ENCODE measurements at places on chromosomes 7 and 10. TPM values are rescaled to one million over a fixed set of nuclear protein-coding genes. Genes with fewer than 3 reads are reported as not detected.

- peak; percentile 16 for DNase-seq
Measured at GRCh38 chr10:81866753-81867152, 8.2 kb upstream of the NRG3 start.

DNA sequence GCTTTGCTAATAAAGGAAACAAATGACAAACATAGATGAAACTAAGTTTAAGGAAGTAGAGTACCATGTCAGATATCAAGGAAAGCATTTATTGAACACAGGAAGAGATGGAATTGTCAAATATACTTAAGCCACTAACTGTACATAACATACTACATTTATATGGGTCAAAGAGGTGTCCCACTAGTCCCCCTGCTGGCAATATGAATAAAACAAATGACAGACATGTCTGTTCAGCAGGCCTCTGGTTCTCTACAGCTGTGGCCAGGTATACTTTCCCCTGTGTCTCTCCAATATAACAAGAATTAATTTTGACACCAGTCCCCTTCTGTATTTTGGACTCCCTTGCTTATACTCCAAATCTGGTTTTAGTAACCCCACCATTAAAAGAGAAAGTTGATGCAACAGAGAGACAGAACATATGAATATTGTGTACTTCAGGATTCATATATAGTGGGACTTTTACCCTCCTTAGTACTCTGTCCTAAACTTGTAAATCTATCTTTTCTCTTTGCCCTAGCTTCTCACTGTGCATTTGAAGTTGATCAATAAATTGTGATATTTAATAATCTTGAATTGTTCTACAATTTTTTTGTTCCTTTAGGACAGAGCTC lies 42.9 kb downstream of the CD36 start:
- DNase-seq = peak; percentile 59

The GDF10 gene
- total RNA-seq = not detected

DNA sequence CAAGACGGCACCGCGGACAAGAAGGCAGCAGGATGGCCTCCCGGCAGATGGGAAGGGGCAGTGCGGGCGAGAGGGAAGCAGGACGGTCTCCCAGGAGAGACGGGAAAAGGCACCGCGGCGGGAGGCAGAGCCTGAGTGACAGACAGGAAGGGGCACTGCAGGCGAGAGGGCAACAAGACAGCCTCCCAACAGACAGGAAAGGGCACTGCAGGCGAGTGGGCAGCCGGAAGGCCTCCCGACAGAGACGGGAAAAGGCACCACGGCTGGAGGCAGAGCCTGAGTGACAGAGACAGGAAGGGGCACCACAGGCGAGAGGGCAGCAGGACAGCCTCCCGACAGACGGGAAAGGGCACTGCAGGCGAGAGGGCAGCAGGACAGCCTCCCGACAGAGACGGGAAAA lies 32.6 kb downstream of the ESYT2 start:
- no peak for DNase-seq

DNA sequence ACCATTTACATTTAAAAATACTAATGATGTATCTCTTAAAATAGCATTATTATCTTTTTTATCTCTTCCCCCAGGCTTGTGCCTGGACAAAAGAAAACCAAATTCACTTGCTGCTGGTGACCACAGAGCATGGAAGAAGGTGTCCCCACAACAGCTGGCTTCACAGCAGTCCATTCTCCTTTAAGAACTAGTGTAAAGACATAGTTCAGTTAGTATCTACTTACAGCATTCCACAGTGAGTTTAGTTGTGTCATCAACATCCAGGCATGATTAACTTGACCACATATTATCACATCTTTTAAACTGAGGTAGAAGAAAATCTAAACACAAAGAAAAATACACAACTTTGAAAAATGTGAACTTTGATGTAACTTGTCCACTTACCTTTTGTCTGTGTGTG lies 55.0 kb downstream of the LRRC17 start:
- DNase-seq = peak; percentile 42

GRCh38 chr7:19560111-19560883 lies 148.5 kb downstream of the POLR1F start:
- DNase-seq = peak; percentile 78

The TNRC18 gene
- total RNA-seq = 33.1 TPM

DNA sequence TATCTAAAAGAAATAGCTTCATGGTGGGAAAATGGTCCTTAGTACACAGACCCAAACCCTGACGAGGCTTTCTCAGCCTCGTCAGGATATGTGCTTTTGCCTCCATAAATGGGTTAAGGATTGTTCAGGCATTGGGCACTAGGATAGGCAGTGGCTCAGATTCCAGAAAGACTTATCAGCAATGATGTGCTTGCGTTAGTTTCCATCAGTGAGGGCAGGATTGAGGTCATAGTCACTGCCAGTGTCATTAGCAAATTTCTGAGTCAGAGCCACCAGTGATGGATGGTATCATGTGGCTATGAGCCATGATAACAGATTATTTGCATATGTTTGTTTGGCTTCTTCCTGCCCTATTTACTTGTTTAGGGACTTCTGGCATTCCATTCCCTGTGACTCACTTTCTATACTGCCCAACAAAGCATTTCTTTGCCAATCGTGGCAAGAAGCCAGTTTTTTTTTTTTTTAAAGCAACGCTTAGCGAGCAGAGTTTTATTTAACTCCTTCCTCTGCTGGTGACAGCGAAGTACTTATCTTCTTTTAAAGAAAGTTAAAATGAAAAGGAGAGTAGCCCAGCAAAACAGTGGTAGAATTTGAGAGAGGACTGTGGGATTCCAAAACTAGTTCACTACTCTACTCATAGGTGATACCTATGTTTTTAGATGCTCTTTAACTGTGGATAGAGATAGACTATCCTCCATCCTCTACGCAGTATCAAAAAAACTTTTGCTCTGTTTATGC lies 44.4 kb downstream of the MYPN start:
- peak; percentile 98 for DNase-seq

The SLC18A2 gene
- total RNA-seq = 0.02 TPM

- no peak for DNase-seq
Measured at GRCh38 chr7:129434675-129435318, 565 bp downstream of the STRIP2 start.

GRCh38 chr10:35372329-35372728 lies 36.0 kb downstream of the CCNY start:
- DNase-seq = peak; percentile 6

DNA sequence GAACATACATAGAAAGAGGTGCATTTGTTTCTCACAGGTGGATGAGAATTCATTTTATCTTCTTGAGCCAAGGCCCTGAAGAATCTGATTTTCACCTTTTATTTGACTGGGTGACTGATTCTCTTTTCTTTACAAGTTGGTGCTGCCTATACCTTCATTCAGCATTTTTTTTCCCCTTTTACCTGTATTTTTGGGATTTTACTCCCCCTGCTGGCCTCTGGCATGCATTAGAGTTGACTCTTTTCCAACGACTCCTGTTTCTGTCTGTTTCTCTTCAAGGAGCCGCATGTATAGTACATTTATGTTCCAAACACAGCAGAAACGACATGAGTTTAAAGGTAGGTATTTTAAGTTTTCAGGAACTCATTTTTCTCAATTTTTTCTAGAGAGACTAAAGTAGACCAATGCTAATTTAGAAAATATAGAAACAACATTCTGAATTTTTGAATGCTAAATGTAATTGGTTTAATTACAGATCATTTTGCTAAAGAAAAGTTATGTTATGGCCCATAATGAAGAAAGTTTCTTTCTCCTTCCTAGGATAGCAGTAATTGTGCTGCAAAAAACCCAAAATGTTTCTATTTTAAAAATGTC lies 149.8 kb upstream of the HDAC9 start:
- DNase-seq = peak; percentile 84

GRCh38 chr10:31707093-31708039 lies 221.3 kb downstream of the ARHGAP12 start:
- no peak for DNase-seq

DNA sequence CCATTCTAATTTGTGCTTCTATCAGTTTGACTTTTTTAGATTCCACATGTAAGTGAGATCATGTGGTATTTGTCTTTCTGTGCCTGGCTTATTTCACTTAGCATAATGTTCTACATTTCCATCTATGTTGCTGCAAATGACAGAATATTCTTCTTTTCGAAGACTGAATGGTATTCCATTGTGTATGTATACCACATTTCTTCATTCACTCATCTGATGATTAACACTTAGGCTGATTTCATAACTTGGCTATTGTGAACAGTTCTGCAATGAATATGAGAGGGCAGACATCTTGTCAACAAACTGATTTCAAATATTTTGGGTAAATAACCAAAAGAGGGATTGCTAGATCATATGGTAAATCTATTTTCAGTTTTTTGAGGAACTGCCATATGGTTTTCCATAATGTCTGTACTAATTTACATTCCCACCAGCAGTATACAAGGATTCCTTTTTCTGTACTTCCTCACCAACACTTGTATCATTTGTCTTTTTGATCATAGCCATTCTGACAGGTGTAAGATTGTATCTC lies 52.9 kb downstream of the ZNF22 start:
- DNase-seq = no peak

The MMRN2 gene
- total RNA-seq = 1.8 TPM

- no peak for DNase-seq
Measured at GRCh38 chr10:79295563-79295962, 51.7 kb upstream of the PPIF start.

DNA sequence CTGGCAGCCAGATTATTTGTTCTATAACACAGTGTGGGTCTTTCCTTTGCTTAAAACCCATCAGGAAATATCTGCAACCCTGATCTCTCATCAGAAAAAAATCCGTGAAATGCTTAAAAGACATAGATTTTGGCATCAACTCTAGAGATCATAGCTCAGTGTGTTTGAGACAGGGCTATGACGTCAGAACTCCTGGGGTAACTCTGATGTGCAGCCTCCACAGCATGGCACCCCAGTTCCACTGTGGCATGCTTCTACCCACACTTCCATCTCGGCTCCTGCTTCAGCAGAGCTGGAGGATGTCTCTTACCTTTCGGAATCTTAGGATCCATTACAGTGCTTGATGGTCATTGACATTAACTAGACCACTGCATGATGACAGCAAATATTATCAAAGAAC lies 205.7 kb downstream of the LHFPL3 start:
- DNase-seq = no peak

DNA sequence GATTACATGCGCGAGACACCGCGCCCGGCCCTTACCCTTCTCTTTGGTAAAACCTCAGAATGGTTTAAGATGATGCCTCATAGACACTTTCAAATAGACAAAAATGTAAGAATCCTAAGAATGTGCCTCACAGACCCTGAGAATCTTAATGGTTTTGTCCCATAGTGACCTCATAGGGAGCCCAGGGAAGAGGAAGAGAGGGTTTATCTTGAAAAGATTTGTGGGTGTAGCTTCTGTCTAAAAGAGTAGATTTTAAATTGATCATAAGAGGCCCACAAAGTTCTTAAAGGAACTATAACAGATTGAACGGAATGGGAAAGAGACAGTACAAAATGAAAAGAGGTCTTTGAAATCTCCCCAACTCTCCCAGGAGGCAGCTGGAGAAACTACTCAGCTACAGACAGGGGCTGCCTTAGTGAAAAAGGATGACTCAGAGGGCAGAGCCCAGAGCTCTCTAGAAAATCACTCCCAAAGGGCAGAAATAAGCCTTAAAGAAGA lies 220.6 kb downstream of the ADRA2A start:
- DNase-seq = peak; percentile 8

DNA sequence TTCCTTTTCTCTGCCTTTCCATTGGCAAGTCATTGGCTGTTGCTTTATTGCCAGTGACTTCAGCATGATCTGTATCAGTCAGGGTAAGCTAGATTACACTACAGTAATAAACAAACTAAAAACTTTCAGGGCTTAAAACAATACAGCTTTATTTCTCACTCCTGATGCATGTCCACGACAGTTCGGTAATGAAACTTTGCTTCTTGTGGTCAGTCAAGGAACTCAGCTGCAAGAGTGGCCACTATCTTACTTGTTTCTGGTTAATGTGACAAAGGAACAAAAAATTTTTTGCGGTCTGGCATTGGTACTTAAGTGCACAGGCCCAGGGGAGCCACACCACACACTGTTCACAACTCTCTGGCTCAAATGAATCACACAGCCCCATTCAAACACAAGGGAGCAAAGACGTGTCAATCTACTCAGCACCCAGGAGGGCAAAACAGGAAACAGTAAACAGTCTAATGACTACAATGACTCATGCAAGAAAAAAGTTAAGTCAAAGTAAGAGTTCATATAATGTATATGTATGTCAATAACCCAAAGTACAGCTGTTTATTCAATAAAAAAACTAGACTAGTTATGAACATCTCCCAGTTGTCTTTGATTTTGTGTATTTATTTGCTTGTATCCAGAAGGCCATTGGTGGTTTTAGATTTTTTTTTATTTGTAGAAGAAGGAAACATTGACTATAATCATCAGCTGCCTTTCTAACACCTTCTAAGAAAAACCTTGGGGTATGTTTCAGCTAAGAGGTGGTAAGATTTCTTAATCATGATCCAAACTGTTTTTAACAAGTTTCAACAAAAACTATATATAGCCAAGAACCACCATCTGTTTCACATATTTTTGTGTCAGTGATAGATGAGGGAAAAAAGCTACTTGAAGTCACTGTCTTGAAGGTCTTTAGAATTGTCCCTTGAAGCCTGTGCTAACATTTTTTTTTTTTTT lies 134.4 kb upstream of the FAM3C start:
- peak; percentile 99 for DNase-seq

DNA sequence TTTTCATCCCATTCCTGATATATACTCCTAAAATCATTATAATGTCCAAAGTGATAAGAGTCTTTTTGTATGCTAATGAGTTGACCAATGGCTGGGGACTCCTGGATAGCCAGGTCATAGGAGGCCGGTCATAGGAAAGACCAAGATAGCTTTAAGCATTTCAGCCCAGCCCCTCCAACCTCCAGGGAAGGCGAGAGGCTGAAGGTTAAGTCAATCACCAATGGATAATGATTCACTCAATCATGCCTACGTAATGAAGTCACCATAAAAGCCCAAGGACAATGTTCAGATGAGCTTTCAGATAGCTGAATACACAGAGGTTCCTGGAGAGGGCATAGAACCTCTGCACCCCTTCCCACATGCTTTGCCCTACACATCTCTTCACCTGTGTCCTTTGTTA lies 75.7 kb downstream of the VWDE start:
- no peak for DNase-seq

The FANK1 gene
- 20.8 TPM for total RNA-seq

DNA sequence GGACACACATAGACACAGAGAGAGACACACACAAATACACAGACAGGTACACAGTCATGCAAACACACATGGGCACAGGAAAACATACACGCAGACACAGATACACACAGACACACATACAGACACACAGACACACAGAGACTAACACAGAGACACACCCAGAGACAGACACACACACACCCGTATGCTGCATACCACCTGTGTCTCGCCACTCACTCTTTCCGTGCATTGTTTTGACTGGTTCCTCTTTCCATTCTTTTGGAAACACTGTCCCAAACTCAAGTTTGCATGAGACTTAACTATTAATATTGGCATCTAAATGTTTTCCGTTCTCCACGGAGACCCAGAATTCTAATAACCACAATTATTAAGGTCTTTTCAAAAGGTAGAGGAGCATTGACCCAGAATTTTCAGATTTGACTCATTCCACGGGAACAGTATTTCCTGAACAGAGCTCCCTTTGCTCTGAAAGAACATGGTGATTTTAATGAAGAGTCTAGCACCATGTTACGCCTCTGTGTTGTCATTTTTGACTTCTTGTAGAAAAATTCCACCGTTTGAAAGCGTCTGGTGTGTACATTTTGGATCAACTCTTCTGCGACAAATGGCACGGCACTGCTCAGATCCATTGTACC lies 141.2 kb upstream of the RNF32 start:
- DNase-seq = no peak

- DNase-seq = peak; percentile 74
Measured at GRCh38 chr7:120272261-120272660, 714 bp upstream of the KCND2 start.
